Hypothalamus (tissue), 51 donors: ENCODE measurements at places on chromosomes 6 and 20.

GRCh38 chr6:154749341-154749740, 16.1 kb downstream of the SCAF8 start:
- no peak for DNase-seq

DNA sequence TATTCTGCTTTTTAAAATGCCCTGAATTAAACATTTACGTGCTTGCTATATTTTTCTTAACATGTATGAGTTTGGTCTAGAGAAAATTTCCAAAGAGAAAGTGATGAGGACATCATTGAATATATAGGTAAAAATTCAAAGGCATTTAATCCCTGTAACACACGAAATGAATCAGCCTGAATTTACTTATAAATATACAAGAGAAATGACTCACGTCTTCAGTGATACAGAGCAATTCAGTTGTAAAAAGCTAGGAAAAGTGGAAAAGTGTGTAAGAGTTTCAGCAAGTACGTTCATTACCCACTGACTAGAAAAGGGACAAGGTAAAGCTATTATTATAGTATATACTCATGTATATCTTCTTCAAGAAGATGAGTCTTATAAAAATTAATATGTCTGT, 124.8 kb downstream of the HIVEP1 start:
- DNase-seq = no peak

- no peak for DNase-seq
Measured at GRCh38 chr20:25081730-25082497, at the start of gene VSX1. Gene VSX1 (minus strand): TSS chr20:25082141. CDS start chr20:25082096, 45 bp downstream.

GRCh38 chr20:40160097-40160550, 528.9 kb downstream of the MAFB start:
- DNase-seq = no peak

DNA sequence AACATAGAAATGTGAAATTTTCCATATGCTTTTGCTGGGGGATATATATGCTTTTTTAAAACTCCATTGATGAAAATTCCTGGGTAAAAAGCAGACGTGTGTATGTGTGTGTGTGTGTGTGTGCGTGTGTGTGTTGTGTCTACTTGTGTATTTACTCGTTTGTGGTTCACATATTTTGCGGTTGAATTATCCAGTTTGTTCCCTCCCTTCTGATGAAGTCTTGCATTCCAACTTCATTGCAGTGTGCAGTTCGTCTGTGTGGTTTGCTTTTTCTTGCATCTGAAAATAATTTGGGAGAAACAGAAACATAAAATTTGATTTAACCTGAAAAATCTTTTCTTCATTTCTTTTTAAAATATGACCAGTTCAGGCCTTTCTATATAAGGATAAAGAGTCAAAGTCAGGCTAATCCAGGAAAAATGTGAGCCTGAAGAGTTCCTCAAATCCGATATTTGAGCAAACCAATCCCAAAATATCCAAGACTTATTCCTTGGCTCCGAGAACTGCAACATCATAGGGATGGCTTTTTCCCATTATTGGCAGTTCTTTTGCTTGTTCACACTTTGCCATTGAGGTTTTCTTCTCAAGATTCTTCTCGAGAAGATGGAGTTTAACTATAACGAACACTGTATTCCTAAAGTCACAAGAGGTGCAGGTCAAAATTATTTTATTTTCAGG, 202.2 kb upstream of the CCN2 start:
- DNase-seq = no peak

- DNase-seq = no peak
Measured at GRCh38 chr6:143964674-143965081, 43.4 kb downstream of the PLAGL1 start.

DNA sequence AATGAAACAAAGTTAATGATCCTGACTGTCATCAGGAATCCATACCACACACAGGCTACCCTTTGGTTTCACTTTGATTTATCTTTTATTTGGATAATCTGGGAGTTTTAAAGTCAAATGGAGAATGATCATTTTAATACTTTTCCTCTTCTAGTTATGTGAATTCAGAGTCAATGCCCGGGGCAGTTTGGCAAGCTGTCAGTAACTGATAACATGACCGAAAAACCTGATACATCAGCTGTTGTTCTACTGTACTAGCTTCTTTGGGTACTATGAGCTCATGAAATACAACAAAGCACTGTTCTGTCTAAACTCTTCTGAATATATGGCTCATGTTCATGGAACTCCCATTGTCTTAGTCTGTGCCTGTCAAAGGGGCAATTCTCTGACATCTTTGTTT, 30.2 kb downstream of the KLHL31 start:
- DNase-seq = no peak

GRCh38 chr20:46550461-46550860, at the start of gene OCSTAMP:
Gene OCSTAMP (minus strand): TSS chr20:46550654. CDS start chr20:46550560, 94 bp downstream.
- DNase-seq = no peak

- DNase-seq = no peak
Measured at GRCh38 chr20:25526446-25526845, 58.9 kb downstream of the NINL start.

DNA sequence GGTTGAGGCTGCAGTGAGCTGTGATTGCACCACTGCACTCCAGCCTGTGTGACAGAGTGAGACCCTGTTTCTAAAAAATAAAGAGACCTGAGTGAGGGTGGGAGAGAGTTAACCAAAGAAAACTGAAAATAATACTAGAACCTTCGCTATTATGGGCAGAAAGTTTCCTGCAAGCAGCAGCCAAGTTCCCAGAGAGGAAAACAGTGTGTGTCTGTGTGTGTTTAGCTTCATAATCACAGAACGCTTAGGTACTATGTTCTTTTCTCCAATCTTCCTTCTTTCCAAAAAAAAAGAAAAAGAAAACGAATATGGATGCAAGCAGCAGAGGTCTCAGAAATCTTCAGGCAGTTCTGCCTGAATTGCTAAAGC, 170.0 kb downstream of the LY86 start:
- DNase-seq = no peak

GRCh38 chr6:25024821-25025220, 89.1 kb upstream of the RIPOR2 start:
- no peak for DNase-seq

GRCh38 chr6:127518191-127518709, 885 bp downstream of the MTCL3 start:
- DNase-seq = no peak

- DNase-seq = no peak
Measured at GRCh38 chr20:14721926-14722452, 384.6 kb upstream of the FLRT3 start.

DNA sequence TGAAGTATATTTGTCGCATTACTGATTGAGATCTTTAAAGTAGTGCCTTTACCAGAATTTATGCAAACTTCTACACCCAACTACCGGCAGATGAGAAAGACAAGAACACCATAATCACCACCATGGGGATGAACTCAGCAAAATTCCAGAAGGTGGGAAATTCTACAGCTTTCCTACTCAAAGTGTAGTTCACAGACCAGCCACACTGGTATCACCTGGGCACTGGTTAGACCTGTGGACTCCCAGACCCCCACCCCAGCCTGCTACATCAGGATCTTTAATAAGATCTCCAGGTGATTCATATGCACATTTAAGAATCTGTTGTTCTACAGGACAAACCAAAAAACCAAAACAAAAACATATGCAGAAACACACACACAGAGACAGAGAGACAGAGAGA, 67.9 kb downstream of the POPDC3 start:
- no peak for DNase-seq

DNA sequence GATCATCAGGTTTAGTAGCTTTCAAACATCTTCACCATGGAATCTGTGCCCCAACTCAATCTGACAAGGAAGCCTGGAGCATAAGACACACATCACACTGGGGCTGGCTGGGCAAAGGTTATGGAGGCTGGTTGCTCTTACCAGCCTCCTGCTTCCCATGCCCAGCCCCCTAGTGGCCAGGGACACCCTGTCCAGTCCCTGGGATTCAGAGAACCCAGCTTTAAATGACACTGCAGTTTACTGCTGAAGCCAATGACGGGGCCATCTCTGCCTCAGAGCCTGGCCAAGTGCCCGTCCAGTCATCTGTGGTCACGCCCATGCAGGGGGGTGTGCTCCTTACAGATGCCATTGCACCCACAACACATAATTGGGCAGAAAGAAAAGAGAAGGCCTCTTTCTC, 272.9 kb downstream of the SMOC2 start:
- no peak for DNase-seq

DNA sequence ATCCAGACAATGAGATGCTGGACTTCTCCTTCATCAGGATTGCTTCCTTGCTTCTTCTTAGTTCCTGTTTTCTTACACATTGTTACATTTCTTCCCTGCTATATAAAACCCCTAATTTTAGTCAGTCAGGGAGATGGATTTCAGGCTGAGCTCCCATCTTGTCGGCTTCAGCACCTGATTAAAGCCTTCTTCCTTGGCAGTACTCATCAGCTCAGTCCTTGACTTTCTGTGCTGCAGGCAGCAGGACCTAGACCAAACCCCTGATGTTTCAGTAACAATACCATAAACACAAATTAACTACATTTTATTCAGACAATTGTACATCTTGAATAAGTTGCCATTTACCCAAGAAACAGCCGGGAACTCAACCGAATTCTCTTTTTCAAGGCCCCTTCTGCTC, 156.4 kb upstream of the RREB1 start:
- no peak for DNase-seq

- no peak for DNase-seq
Measured at GRCh38 chr20:57654363-57654997, 34.3 kb upstream of the ZBP1 start.

- no peak for DNase-seq
Measured at GRCh38 chr20:35285806-35286076, 1.2 kb upstream of the EIF6 start.

DNA sequence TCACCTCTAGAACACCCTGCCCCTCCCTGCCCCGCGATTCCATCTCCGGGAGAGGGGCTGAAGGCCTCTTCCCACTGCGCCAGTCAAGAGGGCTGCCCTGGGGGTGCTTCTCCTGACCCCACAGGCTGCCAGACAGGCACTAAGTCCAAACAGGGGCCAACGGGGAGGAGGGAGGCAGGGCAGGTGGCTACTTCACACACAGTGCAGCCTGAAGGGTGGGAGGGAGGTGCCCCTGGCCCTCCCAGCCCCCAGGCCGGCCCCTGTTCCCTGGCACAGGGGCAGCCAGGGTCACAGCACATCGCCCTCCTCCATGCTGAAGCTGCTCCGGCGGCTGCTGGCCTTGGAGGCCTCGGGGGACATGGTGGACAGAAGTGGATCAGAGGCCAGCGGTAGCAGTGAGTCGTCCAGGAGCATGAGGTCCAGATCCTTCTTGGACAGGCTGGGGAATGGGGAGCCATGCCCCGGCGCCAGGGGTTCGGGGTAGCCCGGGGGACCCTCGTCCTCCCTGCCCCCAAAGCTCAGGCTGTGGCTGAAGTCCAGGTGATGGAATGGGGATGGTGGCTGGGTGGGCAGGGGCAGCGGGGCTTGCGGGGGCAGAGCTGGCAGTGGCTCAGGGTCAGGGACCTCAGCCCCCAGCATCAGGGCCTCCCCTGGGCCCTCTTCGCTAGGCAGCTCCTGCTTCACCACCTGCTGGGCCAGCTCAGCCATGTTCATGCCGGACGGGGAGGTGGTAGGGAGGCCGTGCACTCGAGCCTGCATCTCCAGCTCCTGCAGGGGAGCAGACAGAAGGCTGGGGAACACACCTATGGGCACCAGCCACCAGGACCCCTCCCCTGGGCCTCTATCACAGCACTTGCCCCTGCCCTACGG, 46.3 kb downstream of the MDFI start:
- DNase-seq = no peak

DNA sequence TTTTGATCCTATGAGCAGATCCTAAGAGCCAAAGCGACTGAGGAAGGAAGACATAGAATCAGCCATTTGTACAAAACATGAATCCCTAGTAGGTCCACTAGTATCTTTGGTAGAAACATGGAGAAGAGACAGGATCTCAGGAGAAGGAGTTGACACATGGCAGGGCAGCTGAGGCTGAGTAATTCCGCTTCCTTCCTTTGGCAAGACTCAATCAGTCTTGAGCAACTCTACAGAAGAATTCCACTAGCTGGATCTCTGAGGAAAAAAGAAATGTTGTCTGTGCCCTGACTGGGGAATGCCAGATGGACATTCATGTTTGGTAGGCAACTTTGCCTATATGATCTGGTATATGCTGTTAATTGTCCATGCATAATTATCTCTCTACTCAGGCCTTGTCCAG, 35.3 kb downstream of the ESR1 start:
- DNase-seq = no peak

DNA sequence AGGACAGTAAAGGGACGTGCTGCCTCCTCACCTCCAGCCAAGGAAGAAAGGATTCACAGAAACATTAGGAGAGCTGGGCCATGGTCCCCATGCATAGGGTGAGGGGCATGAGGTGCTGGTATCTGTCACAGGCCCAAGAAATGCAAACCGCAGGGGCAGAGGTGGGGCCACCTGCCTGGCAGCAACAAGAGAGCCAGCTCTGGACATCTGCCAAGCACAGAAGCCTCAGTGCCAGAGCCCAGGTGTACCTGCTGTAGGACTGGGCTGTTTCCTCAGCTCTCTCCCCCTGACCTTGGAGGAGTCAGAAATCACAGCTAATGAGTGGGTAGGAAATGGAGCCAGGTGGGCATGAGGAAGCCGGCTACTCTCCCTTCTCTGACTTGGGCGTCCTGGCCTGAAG, 45.3 kb downstream of the SLC2A12 start:
- DNase-seq = no peak

DNA sequence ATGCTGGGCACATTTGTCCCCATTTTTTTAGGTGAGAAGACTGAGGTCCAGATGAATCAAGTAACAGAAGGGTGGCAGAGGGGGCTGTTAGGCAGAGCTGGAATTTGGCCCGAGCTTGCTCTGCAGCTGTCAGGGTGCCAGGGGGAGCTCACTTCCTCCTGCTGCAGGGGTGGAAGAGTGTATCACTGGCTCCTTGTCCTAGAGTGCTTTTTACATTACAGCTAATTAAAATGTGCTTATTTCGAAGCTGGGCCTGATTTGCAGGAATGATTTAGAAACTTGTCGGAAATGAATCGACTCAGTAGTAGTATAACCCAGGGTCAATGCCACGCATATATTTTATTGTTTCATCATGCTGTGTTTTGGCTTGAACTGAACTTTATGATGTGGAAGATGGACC, 11.1 kb downstream of the TOX2 start:
- DNase-seq = no peak

DNA sequence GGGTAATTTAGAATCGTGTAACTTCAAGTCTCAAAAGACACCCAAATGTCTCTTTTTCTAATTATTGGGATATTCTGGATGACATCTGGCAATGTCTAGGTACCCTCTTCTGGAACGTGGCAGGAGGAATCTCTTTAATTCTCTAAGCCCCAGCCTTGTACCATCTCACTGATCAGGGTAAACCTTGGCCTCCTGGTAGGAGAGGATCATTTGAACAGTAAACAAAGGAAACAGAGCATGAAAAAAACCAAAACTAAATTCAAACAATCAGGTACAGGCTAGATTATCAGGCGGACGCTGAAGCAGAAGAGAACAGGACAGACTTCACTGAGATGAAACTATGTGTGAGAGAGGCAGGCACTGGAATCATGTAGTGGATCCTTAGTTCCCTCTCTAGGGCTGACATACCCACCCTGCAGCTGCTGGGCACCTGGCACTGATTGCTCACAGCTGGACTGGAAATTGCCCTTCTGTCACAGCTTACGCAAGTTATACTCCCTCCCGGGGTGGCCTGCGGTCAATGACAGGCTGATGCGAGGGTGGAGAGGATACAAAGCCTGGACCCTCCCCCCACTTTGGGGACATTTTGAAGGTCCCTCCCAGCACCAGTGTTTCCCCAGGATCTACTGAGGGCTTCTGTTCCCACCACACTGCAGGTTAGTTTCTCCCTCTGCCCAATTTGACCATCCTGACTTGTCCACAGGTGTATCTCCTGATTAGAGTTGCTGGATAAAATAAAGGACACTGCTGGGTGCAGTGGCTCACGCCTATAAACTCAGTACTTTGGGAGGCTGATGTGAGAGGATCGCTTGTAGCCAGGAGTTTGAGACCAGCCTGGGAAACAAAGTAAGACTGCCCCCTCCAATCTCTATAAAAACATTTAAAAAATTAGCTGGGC, 20.6 kb upstream of the ZBTB24 start:
- DNase-seq = no peak
